ENCODE measurements at places on chromosomes 7 and 10.
A peak's percentile ranks its signal among the peaks of the same experiment; 100 is the strongest.

- peak; percentile 15 for DNase-seq
Measured at GRCh38 chr10:47031901-47032465, 120.8 kb downstream of the PTPN20 start.

GRCh38 chr7:33757563-33758165 is 147.7 kb upstream of the BMPER start:
- DNase-seq = peak; percentile 59

DNA sequence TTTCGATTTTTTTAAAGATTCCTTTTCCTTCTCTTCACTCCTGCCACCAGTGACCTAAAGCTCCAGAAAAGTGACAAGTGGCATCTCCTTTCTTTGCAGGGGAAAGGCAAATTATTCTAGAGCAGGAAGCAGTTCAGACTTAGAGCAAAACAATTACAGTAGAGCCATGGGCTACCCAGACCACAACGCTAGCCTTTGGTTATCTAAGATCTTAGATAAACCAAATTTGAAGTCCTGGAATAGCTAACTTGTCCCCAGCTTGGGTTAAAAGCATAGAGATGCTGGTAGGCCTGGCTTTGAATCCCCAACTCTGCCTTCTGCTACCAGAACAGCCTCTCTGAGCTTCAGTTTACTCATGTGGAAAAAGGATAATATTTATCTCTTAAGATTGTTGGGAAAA is 38.4 kb downstream of the LGI1 start:
- no peak for DNase-seq

DNA sequence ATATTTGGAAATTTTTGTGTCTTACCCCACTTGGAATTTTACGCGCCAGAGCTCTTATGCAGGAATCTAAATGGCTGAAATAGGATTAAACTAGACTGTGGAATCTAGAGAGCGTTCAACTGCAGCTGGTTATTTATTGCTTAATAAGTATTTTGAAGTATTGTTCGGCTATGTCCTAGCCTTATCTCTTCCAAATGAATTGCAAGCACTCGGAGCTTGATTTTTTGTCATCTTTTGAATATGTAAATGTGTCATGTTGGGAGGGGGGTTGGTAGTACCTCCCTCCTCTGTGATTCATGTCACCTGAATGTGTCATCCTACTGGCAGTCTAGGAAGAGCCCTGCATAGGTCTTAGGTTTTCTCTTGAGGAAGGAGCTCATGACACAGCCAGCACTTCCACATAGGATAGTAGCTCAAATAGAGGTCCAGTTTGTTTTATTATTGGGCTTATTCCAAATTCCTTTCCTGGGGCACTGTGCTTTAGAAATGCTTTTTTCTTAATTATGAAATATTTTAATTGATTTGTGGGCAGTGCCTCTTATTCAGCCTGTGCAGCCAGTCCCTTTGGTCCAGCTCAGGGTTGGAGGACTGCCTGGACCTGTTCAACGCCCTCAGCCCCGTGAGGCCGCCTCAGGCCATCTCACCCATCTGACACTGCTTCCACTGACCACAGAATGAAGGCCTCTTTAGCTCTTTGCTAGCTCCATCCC is 22.5 kb upstream of the TRIL start:
- peak; percentile 74 for DNase-seq

DNA sequence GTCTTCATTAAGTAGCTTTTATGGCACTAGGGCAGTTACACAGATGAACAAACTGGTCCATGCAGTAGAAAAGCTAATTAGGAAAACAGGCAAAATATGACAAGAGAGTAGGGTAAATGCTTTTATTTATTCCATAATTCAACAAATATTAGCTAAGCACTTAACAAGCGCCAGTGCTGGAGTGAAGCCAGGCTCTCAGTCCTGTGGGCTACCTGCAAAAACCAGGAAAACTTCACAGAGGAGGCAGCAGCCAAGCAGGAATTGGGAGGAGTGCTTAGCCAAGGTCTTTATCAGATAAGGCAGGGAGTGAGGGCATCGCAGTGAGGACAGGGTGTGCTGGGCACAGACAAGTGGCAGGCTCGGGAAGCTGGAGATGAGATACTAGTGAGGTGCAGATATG is 4.9 kb upstream of the KAT6B start:
- no peak for DNase-seq

- DNase-seq = peak; percentile 34
Measured at GRCh38 chr7:91135703-91136430, 128.4 kb upstream of the FZD1 start.

- DNase-seq = no peak
Measured at GRCh38 chr7:69243016-69243415, 355.3 kb upstream of the AUTS2 start.

DNA sequence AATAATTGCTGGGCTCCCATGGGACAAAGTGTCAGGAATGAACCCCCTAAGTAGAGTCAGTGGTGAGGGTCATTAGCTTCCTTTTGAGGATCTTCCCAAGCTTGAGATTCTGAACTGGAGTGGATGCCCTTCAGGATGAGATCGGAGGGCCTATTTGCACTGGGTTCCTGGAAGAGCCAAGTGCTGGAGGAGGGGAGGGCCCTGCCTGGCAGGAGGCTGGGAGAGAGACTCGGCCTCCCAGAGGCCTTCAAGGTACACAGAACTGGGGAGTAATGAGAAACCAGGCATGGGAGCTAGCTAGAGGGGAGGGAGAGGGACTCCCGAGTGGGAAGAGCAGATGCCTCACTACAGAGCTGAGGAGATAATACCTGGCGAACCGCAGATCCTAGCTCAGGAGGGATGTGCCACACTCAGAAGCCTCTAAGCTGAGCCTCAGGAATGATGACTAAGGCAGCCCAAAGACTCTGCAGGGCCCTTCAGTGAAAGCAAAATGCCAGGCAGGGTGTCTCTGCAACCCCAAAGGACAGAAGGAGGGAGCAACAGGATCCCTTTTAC is 9.4 kb downstream of the PDAP1 start:
- peak; percentile 19 for DNase-seq

- no peak for DNase-seq
Measured at GRCh38 chr7:101299511-101300464, 21.8 kb downstream of the IFT22 start.

GRCh38 chr10:12690525-12691126 is 310.9 kb downstream of the CCDC3 start:
- no peak for DNase-seq

- no peak for DNase-seq
Measured at GRCh38 chr7:54810401-54810800, 51.4 kb upstream of the SEC61G start.

- DNase-seq = no peak
Measured at GRCh38 chr10:44992070-44992731, 8.5 kb upstream of the ZNF22 start.

DNA sequence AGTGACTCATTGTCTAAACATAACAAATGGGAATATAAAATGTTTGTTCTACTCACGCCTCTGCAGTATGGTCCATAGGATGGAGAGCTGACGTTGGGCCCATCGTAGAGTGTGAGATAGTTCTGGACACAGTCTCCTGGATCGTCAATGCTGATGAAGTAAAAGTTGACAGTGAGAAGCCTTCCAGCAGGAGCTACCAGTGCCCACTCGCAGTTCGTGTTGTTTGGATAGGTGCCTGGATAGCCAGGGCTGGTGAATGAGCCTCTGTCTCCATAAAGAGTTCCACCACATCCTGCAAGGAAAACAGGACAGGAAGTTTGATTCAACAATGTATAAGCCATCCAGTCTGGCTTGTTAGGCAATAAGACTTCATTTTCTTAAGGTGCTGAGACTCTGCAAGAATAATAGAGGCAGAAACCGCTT is 79.6 kb downstream of the OR13A1 start:
- DNase-seq = peak; percentile 5

- DNase-seq = no peak
Measured at GRCh38 chr10:8056871-8057331, 2.4 kb downstream of the GATA3 start.

DNA sequence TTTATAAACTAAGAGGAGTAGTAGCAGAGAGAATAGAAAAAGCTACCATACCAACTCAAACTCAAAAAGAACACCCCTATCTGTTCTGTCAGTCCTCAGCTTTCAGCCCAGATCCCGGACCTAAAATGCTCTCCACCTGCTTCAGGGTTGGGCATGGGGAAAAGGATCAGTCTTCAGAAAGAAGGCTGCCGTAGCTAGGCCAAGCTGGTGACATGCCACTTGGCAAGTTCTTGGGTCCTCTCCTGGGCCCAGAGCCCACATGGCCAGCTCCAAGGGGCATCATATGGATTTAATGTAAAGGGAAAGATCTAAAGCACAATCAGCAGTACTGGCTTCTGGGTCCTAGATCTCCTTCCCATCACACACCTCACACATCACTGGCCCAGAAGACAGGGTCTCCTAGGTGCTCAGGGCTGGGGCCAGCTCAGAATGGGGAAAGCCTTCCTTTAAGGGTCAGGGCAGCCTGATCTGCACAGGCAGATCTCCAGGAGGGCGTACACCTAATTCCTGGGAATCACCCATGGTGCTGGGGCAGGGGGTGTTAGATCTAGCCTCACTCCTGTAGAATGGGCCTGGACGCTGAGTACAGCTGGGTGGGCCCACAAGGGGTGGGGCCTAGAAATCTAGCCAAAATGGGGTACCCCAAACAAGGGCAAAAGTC is 2.5 kb downstream of the VAX1 start:
- DNase-seq = no peak

GRCh38 chr10:96596422-96597407 is 9.9 kb upstream of the TM9SF3 start:
- no peak for DNase-seq

- no peak for DNase-seq
Measured at GRCh38 chr7:133796782-133797745, 330.1 kb upstream of the LRGUK start.

GRCh38 chr7:70574970-70575799 is 556.8 kb upstream of the GALNT17 start:
- peak; percentile 87 for DNase-seq

GRCh38 chr7:133545618-133546017 is 292.7 kb downstream of the EXOC4 start:
- no peak for DNase-seq

DNA sequence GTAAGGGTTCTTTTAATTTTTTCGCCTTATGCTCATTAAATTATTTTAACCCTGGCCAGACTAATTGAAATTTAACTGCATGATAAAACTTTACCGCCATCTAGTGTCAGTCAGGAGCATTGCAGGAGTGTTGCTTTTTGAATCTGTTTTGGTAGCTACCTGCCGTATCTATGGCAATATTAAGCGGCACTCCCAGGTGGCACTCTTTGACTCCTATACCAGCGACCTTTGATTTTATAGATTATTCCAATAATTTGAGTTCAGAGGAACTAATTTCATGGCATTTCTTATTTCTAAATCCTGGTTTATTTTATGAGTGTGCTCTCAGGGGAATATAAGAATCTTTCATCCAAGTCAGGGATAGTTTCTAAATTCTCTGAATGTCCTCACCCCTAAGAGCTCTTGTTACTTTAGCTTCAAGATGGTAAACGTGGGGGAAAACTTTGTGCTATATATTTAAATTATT is 198.9 kb downstream of the REEP3 start:
- DNase-seq = peak; percentile 74

GRCh38 chr10:46255801-46256747 is 30.7 kb upstream of the ANTXRL start:
- DNase-seq = peak; percentile 60

- DNase-seq = no peak
Measured at GRCh38 chr7:135074531-135074930, 73.3 kb upstream of the TMEM140 start.

DNA sequence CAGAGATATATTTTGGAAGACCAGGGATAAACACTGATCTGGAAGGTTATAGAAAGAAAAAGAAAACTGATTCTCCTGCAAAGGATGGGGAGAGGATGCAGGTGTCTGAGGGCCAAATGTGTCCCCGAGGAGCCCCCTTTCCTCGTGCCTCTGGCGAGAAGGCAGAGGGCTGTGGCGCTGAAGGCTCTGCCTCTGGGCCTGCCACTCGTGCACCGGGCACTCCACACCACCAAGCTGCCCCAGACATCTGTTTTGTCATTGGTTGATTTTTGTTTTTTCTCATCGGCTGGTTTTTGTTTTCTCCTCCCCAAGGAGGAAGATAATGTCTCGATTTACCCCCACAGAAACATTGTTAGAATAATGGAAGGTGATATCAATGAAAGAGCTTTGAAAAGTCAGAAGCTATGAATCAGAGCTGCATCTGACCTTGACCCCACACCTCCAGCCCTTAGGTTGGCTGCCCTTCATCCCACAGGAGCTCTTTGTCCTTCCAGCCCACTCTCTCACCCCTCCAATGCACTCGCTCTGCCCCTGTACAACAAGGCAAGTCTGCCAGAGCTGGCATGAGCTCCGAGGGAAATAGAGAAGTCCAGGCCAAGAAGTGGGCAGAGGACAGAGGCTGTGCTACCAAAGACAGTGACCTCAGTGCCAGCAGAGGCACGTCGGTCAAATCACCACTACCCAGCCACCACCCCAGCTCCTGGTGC is 124.8 kb downstream of the TCERG1L start:
- no peak for DNase-seq

DNA sequence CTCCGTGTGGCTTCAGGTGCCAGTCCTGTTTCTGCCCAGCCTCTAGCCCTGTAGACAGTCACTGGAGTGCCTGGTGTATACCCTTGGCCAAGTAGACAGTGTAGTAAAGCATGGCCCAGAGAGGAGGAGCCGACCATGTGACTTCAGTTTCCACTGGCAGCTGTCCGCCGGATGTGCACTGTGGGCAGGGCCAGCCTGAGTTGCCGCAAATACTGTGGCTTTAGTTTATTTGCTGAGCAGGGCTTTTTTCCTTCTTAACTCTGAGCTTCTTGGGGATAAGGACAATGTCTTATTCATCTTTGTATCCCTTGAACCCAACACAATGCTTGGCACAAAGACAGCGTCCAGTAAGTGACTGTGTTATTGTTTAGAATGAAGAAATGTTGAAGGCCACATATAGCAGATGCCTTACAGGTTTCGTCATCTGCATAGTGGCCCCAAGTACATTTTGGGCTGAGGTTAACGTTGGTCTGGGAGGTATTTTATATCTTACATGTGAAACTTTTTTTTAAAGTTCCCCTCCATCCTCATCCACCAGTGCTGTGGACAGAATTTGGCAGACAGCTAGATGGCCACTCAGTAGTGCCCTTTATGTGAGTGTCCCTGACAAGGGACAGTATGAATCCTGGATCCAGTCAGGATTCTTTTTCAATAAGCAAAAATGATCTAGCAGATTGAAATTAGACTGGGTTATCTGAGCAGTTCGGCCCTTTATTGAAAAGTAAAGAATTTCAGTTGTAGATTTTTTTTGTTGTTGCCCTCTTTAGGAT is 40.6 kb downstream of the CYP17A1 start:
- DNase-seq = no peak

- DNase-seq = peak; percentile 15
Measured at GRCh38 chr7:9945857-9946256, 1027.8 kb upstream of the PHF14 start.
